ENCODE measurements at places on chromosomes 7 and 10.

DNA sequence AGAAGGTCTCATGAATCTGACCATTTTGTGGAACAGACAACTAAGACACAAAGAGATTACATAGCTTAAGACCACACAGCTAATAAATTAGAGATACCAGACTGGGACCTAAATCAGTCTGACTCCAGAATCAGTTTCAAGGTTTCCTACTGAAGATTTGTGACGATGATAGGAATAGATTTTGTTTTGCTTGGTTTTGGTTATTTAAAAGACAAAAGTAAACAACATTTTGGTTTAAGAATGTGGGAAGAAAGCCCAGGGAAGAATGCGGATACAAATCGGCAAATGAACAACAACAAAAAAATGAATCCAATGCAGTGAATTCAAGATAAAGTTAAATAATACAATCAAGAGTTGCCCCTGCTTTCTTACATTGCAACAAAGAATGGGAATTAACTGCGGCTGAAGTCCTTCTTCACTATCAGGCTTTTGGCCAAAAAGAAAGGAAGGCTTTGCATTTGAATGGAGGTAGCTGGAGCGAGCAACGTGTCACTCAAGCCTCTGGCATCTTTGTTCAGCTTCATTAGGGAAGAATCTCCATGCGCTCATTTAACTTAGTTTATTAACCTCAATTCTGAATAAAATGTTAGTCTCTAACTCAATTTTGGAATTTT is 210.8 kb downstream of the ADAM12 start:
- no peak for DNase-seq

GRCh38 chr10:79159141-79159651 is 90.4 kb downstream of the ZMIZ1 start:
- no peak for DNase-seq

GRCh38 chr10:77060913-77061312 is 576.7 kb downstream of the KCNMA1 start:
- DNase-seq, result no peak

GRCh38 chr7:95425694-95426093 is 9.1 kb downstream of the PON2 start:
- DNase-seq, result no peak

GRCh38 chr7:143974459-143974858 is 19.8 kb downstream of the OR2F1 start:
- no peak for DNase-seq

- no peak for DNase-seq
Observed at GRCh38 chr10:118725886-118726500, 28.8 kb downstream of the CACUL1 start.

- no peak for DNase-seq
Observed at GRCh38 chr7:92228742-92229141, 17.0 kb downstream of the KRIT1 start.

GRCh38 chr7:2523941-2524807 is 4.6 kb downstream of the LFNG start:
- DNase-seq, result no peak

- no peak for DNase-seq
Observed at GRCh38 chr10:14727465-14727864, 47.2 kb downstream of the FAM107B start.

GRCh38 chr10:16341637-16342036 is 95.2 kb upstream of the PTER start:
- no peak for DNase-seq

DNA sequence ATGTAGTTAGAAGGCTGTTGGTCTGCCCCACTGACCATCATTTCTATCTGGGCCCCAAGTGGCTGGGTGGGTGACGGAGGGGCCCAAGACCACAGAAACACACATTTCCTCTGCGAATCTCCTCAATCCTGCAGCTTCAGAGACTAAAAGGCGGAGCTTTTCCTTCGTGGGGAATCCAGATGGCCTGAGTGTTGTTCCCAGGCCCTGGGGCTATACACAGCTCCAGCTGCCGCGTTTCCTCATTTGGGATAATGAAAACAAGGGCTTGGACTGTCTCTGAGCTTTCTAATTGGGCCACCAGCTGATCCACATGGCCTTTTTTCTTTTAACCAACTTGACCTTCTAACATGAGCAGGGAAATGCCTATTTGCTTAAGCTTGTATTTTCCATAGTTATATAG is 339.9 kb downstream of the CXCL12 start:
- no peak for DNase-seq

DNA sequence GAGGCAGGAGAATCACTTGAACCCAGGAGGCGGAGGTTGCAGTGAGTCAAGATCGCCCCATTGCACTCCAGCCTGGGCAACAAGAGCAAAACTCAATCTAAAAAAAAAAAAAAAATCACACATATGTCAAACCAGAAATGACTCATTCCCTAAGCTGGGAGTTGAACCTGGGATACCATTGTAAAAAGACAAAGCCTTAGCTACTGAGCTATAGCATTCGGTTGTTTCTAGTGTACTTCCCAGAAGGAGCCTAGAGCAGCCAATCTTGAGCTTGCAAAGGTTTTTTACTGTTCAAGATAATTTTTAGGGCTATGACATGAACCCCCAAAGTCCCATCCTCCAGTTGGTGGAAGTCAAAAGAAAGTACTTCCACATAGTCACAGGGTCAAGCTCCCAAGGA is 87.9 kb downstream of the ZNF467 start:
- DNase-seq, result no peak

GRCh38 chr10:36388166-36388565 is 737.2 kb upstream of the ANKRD30A start:
- no peak for DNase-seq

- DNase-seq, result no peak
Observed at GRCh38 chr7:28509251-28510025, 97.1 kb downstream of the CREB5 start.

GRCh38 chr7:138575897-138576428 is 115.9 kb downstream of the TRIM24 start:
- no peak for DNase-seq

- DNase-seq, result no peak
Observed at GRCh38 chr7:132475037-132475668, 101.1 kb downstream of the PLXNA4 start.

GRCh38 chr7:132508724-132509353 is 67.4 kb downstream of the PLXNA4 start:
- no peak for DNase-seq

- DNase-seq, result no peak
Observed at GRCh38 chr7:14507617-14508016, 394.9 kb downstream of the DGKB start.

DNA sequence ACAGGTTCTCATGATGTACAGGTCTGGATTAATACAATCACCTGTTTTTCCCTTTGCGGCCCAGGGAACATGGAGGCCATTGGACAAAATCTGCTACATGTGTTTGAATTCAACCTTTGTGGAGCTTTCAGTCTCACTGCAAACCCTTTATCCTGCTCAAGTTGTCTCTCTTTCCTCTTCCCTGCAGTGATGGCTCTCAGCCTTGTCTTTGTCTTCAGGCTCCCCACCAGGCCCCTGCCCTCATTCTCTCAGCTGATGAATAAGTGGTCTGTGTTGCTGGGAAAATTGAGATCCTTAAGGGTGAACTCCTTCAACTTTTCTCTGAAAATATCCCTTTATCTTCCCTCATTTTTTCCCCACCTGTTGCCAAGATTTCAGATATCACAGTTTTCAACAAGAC is 791.2 kb downstream of the GRID1 start:
- no peak for DNase-seq

DNA sequence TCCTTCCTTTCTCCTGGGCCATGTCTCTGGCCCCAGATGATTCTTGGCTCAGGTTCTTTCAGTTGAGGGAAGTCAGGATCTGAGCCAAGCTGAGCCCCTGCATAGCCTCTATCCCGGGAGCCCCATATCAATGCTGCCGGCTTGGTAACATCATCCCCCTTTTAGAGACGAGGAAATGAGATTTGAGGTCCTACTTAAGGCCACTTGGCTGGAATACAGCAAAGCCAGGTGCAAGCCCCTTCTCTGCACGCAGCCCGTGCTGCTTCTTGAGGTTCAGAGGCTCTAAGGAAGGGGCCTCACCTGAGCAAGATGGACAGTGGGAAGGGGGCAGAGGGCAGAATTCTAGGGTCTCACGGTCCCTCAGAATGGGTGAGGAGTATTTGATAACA is 2.4 kb upstream of the IRF5 start:
- no peak for DNase-seq
